ENCODE measurements at places on chromosomes 5 and 9. TPM values are rescaled to one million over a fixed set of nuclear protein-coding genes. Genes with fewer than 3 reads are reported as not detected.

The SHISAL2B gene
- total RNA-seq, result not detected

The GFPT2 gene
- 11.9 TPM for total RNA-seq

The MSX2 gene
- total RNA-seq, result 0.47 TPM

The INSL4 gene
- total RNA-seq, result not detected

The SPINK1 gene
- 43.6 TPM for total RNA-seq

The LEAP2 gene
- total RNA-seq, result 5.3 TPM

The PCDHA11 gene
- total RNA-seq, result 0.82 TPM

The IFNA21 gene
- total RNA-seq, result not detected

The TAF11L5 gene
- not detected for total RNA-seq

The SOX30 gene
- 0.06 TPM for total RNA-seq

The HSPB3 gene
- 17.4 TPM for total RNA-seq

The LCN15 gene
- not detected for total RNA-seq

The TICAM2 gene
- 2.9 TPM for total RNA-seq

The STPG3 gene
- not detected for total RNA-seq

The PPP3R2 gene
- 0.23 TPM for total RNA-seq
